ENCODE measurements at places on chromosomes 5 and 9. TPM values are rescaled to one million over a fixed set of nuclear protein-coding genes. Genes with fewer than 3 reads are reported as not detected.

DNA sequence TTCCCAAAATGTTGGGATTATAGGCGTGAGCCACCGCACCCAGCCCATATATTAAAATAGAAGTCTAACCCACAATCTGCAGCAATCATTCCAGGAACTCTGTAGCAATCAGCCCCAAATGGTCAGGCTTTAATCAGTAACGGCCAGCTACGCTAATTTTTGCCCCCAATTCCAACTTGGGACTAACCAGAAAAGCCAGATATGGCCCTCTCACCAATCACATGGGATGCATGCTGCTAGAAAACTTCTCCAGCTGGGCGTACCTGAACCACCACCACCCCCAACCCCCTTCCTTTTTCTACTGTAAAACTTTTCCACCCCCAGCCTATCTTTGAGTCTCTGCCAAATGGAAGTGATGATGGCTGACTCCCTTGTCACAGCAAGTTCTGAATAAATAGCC, 4.1 kb downstream of the SUSD1 start:
- no peak for DNase-seq

GRCh38 chr9:23044549-23044948, 597.9 kb downstream of the DMRTA1 start:
- no peak for DNase-seq

DNA sequence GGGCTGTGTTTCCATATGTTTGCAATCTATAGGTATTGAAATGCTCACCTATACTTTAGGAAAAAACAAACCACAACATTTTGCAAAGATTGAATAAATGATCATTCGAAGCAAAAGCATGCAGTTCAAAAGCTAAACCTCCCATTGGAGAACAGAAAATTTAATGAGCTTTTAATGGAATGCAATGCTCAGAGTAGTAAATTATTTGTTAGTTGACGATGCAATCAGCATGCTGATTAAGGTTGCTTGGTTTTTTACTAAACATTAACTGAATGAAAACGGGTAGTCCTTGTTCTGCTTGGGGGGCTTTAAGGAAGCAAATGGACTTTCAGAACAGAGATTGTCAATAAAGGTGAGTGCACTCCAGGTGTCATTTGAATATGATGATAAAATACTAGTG, 123.3 kb upstream of the TMEM161B start:
- DNase-seq: no peak

Gene ACOT12
- not detected for total RNA-seq

GRCh38 chr9:10773136-10773535, 160.3 kb upstream of the PTPRD start:
- no peak for DNase-seq
